Left cardiac atrium (tissue), 4 donors: ENCODE measurements at places on chromosomes 11 and 22.

GRCh38 chr11:62851807-62852522, 12.6 kb upstream of the WDR74 start:
- DNase-seq, result no peak

DNA sequence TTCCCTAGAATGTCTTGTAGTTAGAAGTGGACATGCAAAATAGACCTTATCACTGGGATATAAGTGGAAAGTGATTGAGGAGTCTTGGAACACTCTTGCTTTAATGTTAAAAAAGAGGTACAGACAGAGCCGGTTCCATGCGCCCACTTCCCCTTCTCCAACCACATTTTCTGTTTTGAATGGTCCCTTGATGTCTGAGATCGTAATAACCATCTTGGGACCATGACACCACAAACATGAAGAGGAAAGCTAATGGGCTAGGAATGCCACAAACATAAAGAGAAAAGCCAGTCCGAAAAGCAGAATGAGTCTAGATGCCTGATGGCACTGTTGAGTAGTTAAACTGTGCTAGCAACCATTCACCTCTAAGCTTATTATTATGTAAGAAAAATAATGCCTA, 54.8 kb upstream of the SPON1 start:
- no peak for DNase-seq

GRCh38 chr11:127037001-127037400, 36.4 kb upstream of the KIRREL3 start:
- DNase-seq, result no peak

GRCh38 chr11:32451808-32452207, 16.5 kb upstream of the WT1 start:
- DNase-seq, result peak; percentile 62

DNA sequence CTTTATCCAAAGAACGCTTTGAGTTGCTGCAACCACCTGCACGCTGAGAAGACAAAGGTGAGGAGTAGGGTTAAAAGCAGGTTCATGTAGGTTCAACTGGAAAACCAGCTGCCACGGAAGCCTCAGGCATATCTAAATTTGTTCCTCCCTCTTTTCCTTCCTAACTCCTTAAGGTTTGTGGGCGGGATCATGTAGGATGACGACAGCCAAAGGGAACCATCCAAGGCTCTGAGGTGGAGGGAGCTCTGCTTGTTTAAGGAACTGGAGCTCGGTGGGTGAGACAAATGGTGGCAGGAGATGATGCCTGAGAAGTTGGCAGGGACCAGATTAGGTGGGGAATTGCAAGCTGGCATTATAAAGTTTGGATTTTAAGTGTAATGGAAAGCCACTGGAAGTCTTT, 60.3 kb downstream of the SPON1 start:
- no peak for DNase-seq

- DNase-seq, result no peak
Measured at GRCh38 chr11:126145954-126146353, 65.5 kb downstream of the RPUSD4 start.

DNA sequence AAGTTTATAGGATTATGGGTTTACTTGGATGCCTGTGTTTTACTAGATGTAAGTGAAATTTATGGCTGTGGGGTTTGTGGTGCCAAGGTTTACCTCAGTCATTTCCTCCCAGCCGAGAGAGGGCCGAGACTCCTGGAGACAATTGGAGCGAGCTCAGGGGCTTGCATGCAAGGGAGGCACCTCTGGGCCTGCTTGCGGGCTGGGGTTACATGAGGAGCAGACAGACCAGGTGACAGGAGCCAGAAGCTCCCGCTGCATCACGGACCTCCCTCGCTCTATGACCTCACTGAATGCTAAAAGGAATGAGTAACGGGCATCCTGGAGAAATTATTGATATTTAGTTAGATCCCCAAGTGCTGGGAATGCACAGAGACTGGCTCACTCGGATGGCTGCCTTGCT, 275.2 kb upstream of the KIRREL3 start:
- DNase-seq, result no peak

GRCh38 chr11:127191689-127192088, 191.1 kb upstream of the KIRREL3 start:
- no peak for DNase-seq

- DNase-seq, result no peak
Measured at GRCh38 chr11:118060081-118060661, 16.7 kb upstream of the TMPRSS4 start.

GRCh38 chr11:63537293-63538101, 889 bp downstream of the PLAAT4 start:
- peak; percentile 81 for DNase-seq

DNA sequence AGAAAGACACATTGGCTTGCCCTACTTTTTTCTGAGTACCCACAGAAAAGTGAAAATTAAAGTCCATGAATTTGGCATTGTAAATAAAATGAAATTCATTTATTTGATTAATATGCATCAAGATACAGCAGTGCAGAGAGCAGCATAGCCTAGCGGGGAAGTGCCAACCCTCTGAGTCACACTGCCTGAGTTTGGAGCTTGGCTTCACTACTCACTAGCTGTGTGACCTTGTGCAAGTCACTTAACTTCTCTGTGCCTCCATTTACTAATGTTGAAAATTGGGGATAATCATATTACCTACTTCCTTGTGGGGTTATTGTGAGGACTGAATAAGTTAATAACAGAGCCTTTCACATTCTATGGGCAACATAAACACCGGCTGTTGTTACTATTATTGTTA, 111.5 kb upstream of the CSNK2A3 start:
- no peak for DNase-seq

DNA sequence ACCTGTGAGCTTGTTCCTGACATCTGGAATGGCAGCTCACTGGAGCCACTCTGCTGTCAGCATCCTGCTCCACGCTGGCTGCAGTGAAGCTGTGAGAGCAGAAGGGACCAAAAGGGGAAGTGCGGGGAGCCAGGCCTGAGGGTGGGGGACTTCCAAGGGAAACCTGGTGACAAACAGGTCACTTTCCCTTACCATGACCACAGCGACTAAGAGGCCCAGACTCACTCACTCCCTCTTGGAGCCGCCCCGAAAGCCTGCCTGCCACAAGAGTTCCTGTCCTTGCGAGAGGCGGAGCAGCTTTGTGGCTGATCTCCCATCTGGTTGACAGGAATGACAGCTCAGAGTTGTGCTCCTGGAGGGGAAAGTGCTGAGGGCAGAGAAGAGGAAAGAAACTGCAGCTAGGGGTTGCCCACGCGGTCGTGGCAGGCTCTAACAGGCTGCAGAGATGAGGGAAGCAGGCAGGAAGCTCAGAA, 183.8 kb upstream of the NTM start:
- DNase-seq, result no peak

GRCh38 chr11:40877256-40877655, 582.2 kb downstream of the LRRC4C start:
- no peak for DNase-seq

DNA sequence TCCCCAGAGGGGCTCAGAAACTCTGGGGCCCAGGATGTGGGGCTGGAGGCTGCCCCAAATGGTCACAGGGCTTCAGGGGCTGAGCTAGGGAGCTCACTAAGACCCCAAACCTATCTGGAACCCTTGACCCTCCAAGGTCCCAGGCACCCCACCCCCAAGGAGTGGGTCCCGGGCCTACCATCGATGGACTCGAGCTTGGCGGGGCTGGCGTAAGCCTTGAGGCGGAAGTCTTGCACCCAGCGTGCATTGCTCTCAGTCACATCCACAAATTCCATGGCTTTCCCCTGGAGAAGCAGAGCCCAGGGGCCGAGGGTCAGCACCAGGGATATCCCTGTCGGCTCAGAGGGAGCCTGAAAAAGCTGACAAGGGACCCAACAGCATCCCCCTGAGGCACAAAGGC, 3.5 kb downstream of the GATD1 start:
- no peak for DNase-seq

DNA sequence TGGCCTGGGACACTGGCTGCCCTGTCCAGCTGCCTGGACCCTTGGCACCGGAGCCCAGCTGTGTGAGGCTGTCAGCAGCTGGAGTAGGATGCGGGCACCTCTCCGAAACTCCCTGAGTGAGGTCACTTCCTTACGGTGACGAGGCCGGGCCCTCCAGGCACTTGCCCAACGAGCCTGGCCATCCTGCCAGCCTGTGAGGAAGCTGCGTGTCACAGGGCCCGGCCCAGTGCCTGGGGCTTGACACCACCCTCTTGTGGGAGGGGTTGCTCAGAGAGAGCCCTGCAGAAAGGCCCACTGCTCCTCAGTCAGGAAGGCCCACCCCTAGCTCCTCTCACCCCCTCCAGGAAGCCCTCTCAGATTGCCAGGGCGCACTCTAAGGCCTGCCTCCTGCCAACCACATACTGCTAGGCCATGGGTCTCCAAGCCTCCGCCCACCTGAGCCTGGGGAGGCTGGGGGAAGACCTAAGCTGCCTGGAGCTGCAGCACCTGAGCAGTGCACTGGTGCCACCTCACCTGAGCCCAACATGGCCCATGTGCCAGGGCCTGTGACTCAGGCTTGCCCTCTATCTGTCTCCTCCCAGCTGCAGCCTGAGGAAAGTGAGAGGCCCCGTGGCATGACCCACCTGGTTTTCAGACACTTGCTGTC, 4.3 kb upstream of the PHLDA2 start:
- peak; percentile 81 for DNase-seq

DNA sequence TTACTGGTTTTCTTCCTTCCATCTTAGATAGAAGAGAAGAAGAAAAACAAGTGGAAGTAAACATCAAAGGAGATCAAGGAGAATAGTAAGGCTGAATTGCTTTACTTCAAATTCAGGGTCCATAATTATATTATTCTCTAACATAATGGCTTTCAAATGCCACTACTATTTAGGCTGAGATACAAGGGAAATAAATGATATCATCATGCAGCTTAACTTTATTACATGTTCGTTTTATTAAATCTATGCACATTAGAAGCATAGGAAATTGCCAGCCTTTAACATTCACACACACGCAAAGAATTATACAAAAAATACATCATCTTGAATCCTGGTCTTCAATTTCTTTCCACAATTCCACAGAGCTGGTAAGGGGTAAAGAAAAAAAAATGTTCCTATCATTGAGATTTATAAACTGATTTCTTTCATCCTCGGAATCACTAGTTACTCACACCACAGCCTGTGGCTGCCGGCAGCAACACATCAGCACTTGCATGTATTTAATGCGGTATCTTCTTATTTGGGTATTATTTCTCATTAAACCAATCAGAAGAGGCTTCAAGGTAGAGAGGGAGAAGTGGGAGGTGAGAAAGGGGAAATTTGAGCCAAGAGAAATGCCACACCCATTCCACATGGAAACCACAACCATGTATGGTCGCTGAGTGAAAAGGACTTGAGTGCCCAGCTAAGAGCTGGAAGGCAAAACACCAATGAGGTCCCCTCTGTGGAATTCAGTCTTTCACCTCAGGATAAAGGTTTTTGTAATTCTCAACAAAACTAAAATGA, 26.3 kb downstream of the SYTL2 start:
- no peak for DNase-seq

- no peak for DNase-seq
Measured at GRCh38 chr11:79610139-79610538, 169.3 kb upstream of the TENM4 start.
